ENCODE measurements at places on chromosomes 2 and 18. TPM values are rescaled to one million over a fixed set of nuclear protein-coding genes. Genes with fewer than 3 reads are reported as not detected.

DNA sequence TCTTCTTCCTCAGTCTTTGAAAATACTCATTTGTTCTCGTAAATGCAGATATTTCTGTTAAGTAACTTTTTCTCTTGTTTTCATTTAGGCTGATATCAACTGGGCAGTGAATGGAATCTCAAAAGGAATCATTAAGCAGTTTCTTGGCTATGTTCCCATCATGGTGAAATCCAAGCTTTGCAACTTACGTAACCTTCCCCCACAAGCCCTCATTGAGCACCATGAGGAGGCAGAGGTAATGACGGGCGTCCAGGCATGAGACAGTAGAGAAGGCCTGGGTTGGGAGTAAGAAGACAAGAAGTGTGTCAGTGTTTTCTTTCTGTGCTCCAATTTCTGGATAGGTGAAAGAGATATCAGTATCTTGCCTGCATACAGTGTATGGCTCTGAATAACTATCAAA, 5.1 kb downstream of the POLR1B start:
- DNase-seq: no peak

DNA sequence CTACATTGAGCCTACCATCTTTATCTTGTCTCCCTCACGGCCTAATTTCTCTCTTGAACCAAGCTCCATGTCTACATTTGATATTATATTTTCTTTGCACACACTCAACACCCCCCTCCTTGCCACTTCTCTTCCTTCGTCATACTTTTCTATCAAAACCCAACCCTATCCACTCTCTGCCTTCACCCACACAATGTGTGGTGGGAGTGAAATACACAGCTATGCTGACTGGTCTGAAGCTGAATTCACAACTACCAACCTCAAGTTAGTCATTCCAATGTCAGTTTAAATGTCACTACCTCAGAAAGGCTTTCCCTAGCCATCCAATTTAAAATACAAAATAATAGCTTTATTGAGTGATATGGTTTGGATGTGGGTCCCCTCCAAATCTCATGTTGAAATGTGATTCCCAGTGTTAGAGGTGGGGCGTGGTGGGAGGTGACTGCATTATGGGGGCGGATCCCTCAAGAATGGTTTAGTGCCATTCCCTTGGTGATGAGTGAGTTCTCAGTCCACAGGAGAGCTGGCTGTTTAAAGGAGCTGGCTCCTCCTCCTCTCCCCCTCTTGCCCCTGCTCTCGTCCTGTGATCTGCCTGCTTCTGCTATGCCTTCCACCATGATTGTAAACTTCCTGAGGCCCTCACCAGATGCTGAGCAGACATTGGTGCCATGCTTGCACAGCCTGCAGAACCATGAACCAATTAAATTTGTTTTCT, 112.1 kb downstream of the DTNB start:
- DNase-seq: no peak

GRCh38 chr2:171670655-171671054, 16.6 kb upstream of the DYNC1I2 start:
- DNase-seq: no peak

DNA sequence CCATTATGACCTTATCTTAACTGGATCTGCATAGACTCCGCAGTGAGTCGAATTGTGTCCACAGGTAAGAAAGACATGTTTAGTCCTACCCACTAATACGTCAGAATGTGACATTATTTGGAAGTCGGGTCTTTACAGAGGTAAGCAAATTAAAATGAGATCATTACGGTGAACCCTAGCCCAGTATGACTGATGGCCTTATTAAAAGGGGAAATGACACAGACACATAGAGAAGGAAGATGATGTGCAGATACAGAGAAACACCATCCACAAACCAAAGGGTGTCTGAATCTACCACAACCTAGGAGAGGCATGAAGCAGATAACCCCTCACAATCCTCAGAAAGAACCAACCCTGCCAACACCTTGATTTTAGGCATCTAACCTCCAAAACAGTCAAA, 135.6 kb downstream of the GALNT1 start:
- DNase-seq: no peak

DNA sequence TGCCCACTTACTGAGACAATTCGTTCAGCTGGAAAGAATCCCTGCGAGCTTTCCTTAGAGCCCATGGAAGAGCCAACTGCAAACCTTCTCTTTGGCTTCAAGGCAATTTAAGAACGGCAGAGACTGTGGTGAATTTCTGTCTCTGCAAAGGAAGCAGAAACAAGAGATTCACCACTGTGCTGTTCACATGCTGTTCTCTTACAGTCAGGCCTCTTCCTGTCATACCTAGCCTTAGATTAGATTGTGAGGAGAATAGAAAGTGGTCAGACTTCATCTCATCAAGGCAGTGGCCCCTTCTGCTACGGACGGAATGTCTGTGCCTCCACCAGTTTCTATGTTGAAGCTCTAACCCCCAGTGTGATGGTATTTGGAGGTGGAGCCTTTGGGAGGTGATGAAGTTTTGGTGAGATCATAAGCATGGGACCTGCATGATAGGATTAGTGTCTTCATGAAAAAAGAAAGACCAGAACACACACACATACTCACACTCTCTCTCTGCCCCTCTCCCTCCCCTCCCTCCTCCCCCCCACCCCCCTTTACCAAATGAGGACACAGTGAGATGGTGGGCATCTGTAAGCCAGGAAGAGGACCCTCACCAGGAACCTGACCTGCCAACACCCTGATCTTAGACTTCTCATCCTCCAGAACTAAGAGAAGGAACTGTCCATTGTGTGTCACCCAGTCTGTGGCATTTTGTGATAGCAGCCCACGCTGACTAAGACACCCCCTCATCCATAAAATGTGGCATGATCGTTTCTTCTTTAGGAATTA, 45.6 kb upstream of the NRP2 start:
- no peak for DNase-seq

DNA sequence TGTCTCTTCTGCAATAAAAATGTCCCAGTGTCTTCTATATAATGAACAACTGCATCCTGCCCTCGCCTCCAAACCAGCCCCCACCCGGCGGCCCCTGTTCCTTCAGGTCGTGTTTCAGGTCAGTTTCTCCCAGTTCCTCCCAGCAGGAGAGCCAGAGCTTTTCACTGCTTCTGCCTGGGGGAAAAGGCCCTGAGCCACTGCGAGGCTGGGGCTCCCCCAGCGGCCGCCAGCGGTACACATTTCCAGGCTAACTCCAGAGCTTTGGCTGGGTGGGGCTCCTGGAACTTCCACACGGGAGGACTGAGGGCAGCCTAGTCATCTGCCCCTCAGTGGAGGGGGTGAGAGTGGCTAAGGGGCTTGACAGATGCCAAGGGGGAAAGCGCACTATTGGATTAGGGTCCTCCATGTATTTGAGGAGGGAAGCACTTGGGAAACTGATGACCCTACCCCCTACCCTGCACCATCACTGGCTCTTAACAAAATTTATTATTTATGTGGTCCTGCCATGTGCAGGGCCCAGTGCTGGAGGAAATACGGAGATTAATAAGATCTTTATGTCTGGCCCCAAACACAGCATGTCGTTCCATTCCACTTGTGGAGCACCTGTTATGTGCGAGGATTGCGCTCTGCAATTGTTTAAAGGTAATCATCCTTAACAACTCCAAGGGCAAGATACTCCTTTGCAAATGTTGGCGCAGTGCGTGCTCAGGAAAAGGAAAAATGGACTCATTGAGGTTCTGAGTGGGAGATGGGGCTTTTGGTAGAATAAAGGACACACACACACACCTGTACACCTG, 17.3 kb upstream of the CYS1 start:
- DNase-seq: peak; percentile 66

- no peak for DNase-seq
Observed at GRCh38 chr2:21754164-21754788, 630.5 kb downstream of the TDRD15 start.

GRCh38 chr2:9638532-9638931, 7.7 kb upstream of the YWHAQ start:
- DNase-seq: peak; percentile 98

DNA sequence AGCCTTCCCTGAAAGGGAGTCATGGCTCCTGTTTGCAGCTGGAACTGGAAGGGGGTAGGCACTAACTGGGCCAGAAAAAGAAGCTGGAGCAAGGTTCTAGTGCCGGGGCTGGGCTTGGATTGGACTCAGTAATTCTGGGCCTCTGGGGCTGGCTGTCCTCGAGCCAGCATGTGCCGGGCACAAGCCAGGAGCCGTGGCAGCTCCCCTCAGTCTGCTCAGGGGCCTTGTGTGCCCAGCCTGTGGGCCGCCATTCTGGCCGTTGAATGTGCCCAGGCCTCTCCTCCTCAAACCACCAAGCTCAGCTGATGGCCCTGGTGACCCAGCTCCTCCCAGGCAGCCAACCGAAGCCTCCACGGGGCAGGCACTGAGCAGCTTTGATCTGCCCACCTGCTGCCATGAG, 119.6 kb downstream of the KLHL29 start:
- no peak for DNase-seq

DNA sequence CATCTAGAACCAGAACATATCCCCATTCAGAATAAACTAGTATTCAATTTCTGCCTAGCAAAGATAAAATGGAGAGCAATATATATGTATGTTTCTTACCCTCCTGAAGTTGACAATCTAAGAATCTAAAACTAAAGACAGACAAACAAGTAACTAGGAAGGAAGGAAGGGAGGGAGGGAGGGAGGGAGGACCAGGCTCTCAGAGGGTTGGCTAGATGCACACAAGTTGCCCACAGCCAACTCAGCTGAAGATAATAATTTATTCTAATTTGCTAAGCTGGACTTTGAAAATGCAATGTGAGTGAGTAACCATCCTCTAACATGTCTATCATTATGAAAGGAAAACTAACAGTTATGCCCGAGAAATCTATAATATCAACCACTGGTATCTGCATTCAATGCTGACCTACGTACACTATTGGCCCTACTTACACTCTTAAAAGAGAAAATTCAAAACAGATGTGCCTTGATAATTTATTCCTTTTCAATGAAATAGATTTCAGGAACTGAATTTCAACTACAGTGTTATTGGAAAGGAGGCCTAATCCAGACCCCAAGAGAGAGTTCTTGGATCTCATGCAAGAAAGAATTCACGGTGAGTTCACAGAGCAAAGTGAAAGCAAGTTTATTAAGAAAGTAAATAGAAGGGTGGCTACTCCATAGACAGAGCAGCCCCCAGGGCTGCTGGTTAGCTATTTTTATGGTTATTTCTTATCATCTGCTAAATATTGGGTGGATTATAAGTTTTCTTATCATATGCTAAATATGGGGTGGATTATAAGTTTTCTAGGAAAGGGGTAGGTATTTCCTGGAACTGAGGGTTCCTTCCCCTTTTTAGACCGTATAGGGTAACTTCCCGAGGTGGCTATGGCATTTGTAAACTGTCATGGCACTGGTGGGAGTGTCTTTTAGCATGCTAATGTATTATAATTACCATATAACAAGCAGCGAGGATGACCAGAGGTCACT, 288.5 kb upstream of the SLC39A10 start:
- no peak for DNase-seq

DNA sequence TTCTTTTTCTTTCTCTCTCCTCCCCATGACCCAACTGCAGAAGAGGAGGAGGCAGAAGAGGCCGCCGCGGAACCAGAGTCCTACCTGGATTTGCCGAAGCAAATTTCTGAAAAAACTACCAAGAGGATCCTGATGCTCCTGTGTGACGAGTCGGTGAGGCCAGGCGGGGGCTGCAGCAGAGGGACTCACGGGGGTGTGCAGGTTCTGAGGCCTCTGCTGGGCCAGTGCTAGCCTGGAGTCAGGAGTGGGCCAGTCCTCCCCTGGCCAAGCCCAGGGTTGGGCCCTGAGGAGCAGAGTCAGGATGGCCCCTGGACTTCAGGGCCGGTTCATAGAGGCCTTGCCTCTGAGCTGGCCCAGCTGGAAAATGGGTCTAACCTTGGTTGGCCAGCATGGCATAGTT, 29.3 kb downstream of the OTOF start:
- no peak for DNase-seq

DNA sequence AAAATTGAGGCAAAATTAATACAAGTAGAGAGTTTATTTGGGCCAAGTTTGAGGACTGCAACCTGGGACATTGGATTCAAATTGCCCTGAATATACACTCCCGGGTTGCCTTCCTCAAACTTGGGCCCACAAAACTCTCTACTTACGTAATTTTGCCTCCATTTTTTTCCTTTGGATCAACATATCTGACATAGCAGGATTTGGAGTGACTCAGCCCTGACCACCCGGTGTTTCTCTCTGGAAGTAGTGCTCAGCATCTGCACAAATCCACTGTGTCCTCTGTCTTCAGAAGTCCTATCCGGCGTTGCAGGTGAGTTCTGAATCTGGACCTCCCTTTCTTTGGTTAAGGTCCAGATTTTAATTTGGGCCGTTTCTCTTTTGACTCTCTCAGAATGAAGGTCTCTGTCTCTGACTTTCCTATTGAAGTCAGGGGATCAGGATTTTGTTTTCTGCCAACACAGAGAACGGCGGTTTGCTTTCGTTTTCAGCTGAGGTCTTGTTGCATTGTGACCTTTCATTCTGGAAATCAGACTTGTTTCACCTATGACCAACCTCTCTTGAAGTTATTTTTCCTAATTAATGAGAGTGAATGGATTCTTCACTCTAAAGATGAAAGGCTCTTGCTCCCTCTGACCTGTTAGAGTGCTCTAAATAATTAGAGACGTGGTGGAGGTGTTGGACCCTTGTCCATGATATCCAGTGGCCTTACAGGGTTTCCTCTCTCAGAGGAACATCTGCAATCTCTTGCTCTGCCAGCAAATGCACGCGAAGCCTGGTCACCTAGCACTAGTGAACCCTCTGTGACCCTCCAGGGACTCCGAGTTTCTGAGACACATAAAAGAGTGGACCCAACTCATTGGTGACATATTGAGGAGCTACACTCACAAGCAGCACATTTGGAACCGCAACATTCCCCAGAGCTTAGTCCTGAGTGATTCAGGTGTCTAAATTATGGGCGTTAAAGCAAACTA, 13.6 kb downstream of the TCF23 start:
- peak; percentile 40 for DNase-seq

DNA sequence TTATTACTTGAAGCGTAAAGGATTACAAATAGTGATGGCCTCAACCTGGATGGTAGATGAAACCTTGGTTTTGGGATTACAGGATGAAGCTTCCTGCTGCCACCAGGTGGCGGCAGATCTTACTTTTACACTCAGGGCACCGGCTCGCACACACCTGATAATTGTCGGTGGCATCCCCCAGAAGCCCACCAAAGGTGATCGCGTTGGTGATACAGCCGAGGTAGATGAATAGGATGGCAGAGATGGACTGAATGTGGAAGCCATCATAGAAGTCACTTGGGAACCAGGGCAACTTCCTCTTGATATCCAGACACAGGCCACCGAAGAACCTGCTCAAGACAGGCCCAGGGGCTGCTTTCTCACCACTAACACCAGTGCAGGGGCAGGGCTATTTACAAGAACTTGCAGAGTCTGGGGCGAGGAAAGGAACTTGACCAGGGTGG, 51.8 kb downstream of the MTHFD2 start:
- peak; percentile 34 for DNase-seq

- no peak for DNase-seq
Observed at GRCh38 chr2:88448248-88448647, 4.2 kb downstream of the FOXI3 start.

DLGAP1 gene
- not detected for total RNA-seq

IL36A gene
- total RNA-seq: not detected

CAPN14 gene
- total RNA-seq: not detected

SPATA3 gene
- total RNA-seq: not detected

ZNF516 gene
- 4.8 TPM for total RNA-seq

LYPD6 gene
- total RNA-seq: 40.4 TPM

NEMP2 gene
- 19.8 TPM for total RNA-seq

FAM110C gene
- not detected for total RNA-seq
